ENCODE measurements at places on chromosomes 11 and 22.

- H3K27ac ChIP-seq = peak overlapping the region; percentile 99
- peaks cover 7% of the 10 kb centered on the region for H3K27me3 ChIP-seq
- H3K4me1 ChIP-seq = peaks cover 65% of the 10 kb centered on the region
- H3K4me3 ChIP-seq = no peak overlapping the region
- DNase-seq = peak; percentile 76
Measured at GRCh38 chr11:92765965-92766371, 203.5 kb upstream of the MTNR1B start.

- peaks cover 9% of the 10 kb centered on the region for H3K36me3 ChIP-seq
- DNase-seq = no peak
- no peaks in the 10 kb centered on the region for H3K27me3 ChIP-seq
Measured at GRCh38 chr11:31740131-31740530, 71.0 kb downstream of the PAX6 start.

GRCh38 chr11:45802531-45803317, 2.2 kb upstream of the SLC35C1 start:
- peaks cover 16% of the 10 kb centered on the region for H3K4me1 ChIP-seq
- H3K36me3 ChIP-seq = peaks cover 3% of the 10 kb centered on the region
- no peak overlapping the region for H3K27ac ChIP-seq
- peaks cover 13% of the 10 kb centered on the region for H3K27me3 ChIP-seq
- no peak overlapping the region for H3K4me3 ChIP-seq
- DNase-seq = no peak

- H3K27ac ChIP-seq = no peak overlapping the region
- H3K27me3 ChIP-seq = peaks cover 19% of the 10 kb centered on the region
- H3K36me3 ChIP-seq = no peaks in the 10 kb centered on the region
- H3K4me3 ChIP-seq = no peak overlapping the region
Measured at GRCh38 chr11:8035200-8035855, 45.7 kb upstream of the TUB start.

- no peak within 1 kb of the TSS for H3K27ac ChIP-seq
- H3K4me1 ChIP-seq = no peaks in the 10 kb centered on the region
- DNase-seq = no peak
- no peaks in the 10 kb centered on the region for H3K36me3 ChIP-seq
- H3K4me3 ChIP-seq = no peak within 1 kb of the TSS
Measured at GRCh38 chr11:6862961-6863360, at the start of gene OR10A2. OR10A2 (plus strand) TSS chr11:6863057; CDS start chr11:6869755, 6,698 bp downstream.

DNA sequence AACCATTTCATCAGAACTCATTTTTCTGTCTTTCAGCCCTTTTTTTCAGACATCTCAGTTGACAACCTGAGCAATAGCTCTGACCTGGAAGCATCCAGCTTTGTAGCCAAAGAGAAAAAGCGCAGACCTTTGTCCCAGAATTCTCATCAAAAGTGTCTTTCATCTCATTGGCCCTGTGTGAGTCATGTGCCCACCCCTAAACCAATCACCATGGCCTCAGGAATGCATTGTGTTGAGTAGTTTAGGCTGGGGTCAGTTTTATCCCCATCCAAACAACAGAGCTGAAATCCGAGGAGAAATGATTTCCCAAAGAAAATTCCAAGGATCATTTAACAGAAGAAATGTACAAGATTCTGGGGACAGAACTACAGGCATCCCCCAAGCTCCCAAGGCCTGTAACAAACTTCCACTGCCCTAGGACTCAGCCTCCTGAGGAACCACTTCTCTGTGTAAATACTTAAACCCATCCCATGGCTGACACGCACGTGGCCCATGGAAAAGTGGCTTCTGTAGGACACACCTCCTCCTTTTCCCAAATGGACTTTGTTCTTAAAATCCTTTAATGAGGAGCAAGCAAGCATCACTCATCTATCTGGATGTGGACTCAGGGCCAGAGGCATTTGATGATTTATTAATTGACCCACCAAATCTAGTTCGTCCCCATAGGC, 429.0 kb downstream of the SOX6 start:
- peaks cover 2% of the 10 kb centered on the region for H3K27me3 ChIP-seq
- H3K4me1 ChIP-seq = peaks cover 4% of the 10 kb centered on the region
- no peak overlapping the region for H3K27ac ChIP-seq
- H3K36me3 ChIP-seq = no peaks in the 10 kb centered on the region
- no peak overlapping the region for H3K4me3 ChIP-seq

DNA sequence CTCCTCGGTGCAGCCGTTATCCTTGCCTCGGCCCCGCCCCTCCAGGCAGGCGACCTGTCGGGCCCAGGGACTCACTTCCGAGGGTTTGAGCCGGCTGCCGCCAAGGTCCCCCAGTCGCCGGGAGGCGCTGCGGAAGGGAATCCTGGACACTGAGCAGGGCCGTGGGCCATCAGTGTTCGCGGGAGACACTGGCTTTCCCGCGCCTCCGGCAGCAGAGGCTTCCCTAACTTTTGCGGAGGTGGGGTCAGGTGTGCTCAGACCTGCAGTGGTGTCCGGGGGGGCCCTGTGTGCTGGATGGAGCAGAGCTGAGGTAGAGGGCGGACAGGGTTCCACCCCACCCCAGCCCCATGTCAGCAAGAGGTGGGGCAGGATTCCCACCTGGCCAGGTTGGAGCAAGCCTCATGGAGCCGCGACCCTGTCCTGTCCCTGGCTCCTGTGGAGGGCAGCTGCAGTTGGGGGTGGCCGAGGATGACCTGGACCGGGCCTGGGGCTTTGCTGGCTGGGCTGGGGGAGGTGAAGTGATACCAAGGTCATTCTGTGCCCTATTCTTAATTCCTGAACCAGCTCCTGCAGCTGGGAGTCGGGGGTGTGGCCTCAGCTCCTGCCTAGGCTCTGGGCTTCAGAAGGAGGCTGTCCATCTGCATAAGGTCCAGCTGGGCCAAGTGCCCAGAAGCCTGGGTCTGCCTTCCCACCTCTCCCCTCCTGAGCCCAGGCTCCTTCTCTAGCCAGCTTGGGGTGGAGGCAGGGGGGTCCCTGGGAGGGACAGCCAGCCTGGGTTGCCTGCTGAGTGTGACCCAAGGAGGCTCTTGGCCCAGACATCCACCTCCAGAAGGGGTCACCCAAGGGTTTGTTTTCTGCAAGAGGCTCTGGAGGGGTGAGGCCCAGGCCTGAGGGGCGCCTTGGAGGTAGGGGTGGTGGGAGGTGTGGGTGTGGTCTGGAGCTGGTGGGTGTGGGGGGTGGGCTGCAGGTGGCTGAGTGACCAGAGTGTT, 8.4 kb downstream of the TSPAN4 start:
- H3K27me3 ChIP-seq = peaks cover 9% of the 10 kb centered on the region
- H3K4me3 ChIP-seq = no peak overlapping the region
- DNase-seq = no peak
- no peaks in the 10 kb centered on the region for H3K4me1 ChIP-seq

Measured in endothelial cell (in vitro differentiated cells).